Naive thymus-derived CD8-positive, alpha-beta T cell (primary cell): ENCODE measurements at places on chromosomes 4 and X. TPM values are rescaled to one million over a fixed set of nuclear protein-coding genes. Genes with fewer than 3 reads are reported as not detected.

GRCh38 chr4:159271856-159272255 is 169.0 kb downstream of the RAPGEF2 start:
- DNase-seq: no peak
- peaks cover 12% of the 10 kb centered on the region for H3K4me1 ChIP-seq
- no peaks in the 10 kb centered on the region for H3K27me3 ChIP-seq

The UGT8 gene
- 0.60 TPM for total RNA-seq

The NPY2R gene
- total RNA-seq: not detected

GRCh38 chr4:149158817-149159216 is 656.8 kb downstream of the IQCM start:
- no peak overlapping the region for H3K4me3 ChIP-seq
- no peaks in the 10 kb centered on the region for H3K4me1 ChIP-seq
- peaks cover 2% of the 10 kb centered on the region for H3K27me3 ChIP-seq
- H3K27ac ChIP-seq: no peak overlapping the region

DNA sequence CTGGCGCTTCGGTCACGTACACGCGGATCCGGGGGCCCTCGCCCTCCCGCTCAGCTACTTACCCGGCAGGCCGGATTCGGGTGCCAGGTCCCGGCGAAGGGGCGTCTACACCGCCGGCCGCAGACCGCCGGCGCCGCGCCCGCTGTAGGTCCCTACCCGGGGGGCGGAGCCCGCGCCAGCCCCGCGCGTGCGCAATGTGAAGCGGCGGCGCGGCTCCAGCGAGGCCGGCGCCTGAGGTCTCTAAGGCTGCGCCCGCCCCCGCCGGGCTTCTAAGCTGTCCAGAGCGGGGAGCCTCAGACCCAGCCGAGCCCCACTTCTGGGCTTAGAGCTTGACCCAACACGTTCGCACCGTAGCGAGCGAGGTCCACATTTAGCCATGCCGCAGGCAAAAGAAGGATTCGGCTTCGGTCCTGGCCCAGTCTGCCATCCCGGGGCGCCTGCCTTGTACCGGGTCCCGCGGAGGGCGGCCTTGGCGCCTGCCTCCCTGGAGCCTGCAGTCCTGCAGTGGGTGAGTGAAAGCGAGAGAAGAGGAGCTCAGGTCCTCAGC is at the start of gene ZNF518B:
Gene ZNF518B, minus strand, starts transcription at position 172 of the 547 bp plus-strand sequence. CDS start 11,098 bp downstream, outside the sequence.
- peak; percentile 83 for DNase-seq
- peaks cover 9% of the 10 kb centered on the region for H3K36me3 ChIP-seq
- H3K4me3 ChIP-seq: peak within 1 kb of the TSS; percentile 91
- H3K4me1 ChIP-seq: peaks cover 15% of the 10 kb centered on the region

GRCh38 chr4:52202251-52202779 is 151.2 kb downstream of the SPATA18 start:
- H3K27me3 ChIP-seq: peaks cover 2% of the 10 kb centered on the region
- H3K36me3 ChIP-seq: no peaks in the 10 kb centered on the region
- no peak overlapping the region for H3K4me3 ChIP-seq
- no peak overlapping the region for H3K27ac ChIP-seq

The MAD2L1 gene
- 8.7 TPM for total RNA-seq

The BEND4 gene
- 0.85 TPM for total RNA-seq

DNA sequence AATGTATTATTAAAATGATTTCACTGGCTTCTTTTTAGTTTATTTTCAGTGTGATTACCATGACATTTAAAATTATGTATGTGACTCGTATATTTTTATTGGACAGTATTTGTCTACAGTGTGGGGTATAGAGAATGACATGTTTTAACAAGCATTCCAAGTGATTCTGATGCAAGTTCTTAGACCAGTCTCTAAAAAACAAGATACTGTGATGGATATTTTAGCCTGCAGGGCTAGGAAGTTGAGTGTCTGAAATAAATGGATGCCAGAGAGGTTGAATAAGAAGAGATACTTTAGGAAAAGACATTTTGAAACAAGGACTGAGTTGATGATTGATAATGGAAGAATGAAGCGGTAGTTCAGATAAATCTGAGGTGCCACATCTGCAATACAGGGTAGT is 3.5 kb upstream of the MAD2L1 start:
- H3K36me3 ChIP-seq: no peaks in the 10 kb centered on the region
- DNase-seq: no peak
- H3K27me3 ChIP-seq: no peaks in the 10 kb centered on the region
- no peak overlapping the region for H3K4me3 ChIP-seq

DNA sequence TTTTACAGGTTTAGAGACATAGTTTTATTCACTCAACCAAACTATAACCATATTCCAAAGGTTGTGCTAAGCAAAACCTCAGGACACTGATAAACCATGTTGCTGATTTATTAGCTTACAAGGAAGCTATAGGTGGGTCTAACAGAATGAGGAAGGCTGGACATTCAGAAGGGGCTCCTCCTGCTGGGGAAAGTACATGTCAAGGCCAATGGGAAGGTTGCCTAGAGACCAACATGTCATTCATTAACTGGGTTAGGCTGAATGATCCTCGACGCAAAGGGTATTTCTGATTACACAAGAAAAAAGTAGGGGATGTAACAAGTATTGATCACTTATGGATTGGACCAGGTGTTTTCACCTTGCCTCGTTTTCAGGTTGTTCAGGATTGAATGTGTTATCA is 30.3 kb downstream of the SLC10A6 start:
- no peaks in the 10 kb centered on the region for H3K36me3 ChIP-seq
- no peak overlapping the region for H3K4me3 ChIP-seq
- H3K27ac ChIP-seq: no peak overlapping the region

The KIAA1210 gene
- total RNA-seq: not detected

- no peaks in the 10 kb centered on the region for H3K4me1 ChIP-seq
- no peak overlapping the region for H3K27ac ChIP-seq
Observed at GRCh38 chr4:165793236-165793635, 79.8 kb upstream of the TLL1 start.

- no peak for DNase-seq
- peaks cover 9% of the 10 kb centered on the region for H3K36me3 ChIP-seq
- H3K4me1 ChIP-seq: peaks cover 5% of the 10 kb centered on the region
- no peak overlapping the region for H3K27ac ChIP-seq
- H3K4me3 ChIP-seq: no peak overlapping the region
Observed at GRCh38 chr4:15541941-15542340, 72.3 kb downstream of the CC2D2A start.

DNA sequence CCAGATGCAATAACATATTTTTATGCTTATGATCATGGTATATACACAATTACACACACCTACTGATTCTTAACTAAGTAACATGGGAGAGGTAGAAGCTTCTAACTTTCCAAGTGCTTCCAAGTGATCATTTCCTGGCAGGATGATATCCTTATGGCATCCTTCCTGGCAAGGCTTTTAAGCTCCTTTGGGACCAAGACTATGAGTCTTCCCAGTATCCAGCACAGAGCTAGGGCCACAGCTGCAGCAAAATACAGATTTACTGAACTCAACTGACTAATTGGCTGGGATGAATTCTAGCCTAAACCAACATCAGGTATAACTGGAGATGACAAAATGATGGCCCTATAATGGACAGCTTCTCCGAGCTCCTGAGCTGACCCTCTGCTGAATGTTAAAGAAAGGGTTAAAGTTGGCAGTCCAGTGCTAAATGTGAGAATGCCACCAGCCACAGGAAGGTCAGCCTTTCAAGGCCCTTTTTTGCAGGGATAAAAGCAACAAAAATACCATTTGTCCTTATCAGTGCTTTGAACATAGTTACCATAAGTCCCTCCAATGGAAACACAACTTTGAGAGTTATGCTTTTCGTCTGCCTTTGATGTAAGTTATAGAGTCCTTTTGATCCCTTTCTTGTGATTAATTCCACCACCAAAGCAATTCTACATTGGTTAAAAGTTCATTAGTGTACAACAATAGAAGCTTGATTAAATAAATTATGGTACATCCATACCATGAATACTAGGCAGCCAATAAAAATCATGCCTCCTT is 73.4 kb downstream of the MGST2 start:
- DNase-seq: no peak
- H3K27ac ChIP-seq: no peak overlapping the region
- H3K4me3 ChIP-seq: no peak overlapping the region
- peaks cover 15% of the 10 kb centered on the region for H3K4me1 ChIP-seq
- H3K36me3 ChIP-seq: no peaks in the 10 kb centered on the region
- peaks cover 20% of the 10 kb centered on the region for H3K27me3 ChIP-seq

GRCh38 chr4:108662629-108663028 is 12.2 kb downstream of the OSTC start:
- no peak overlapping the region for H3K27ac ChIP-seq
- no peaks in the 10 kb centered on the region for H3K36me3 ChIP-seq
- no peaks in the 10 kb centered on the region for H3K27me3 ChIP-seq
- no peak overlapping the region for H3K4me3 ChIP-seq
- no peak for DNase-seq

GRCh38 chrX:11081511-11081910 is 29.6 kb upstream of the HCCS start:
- no peaks in the 10 kb centered on the region for H3K36me3 ChIP-seq
- no peak overlapping the region for H3K27ac ChIP-seq
- peaks cover 2% of the 10 kb centered on the region for H3K27me3 ChIP-seq
- no peak for DNase-seq
- H3K4me1 ChIP-seq: no peaks in the 10 kb centered on the region

DNA sequence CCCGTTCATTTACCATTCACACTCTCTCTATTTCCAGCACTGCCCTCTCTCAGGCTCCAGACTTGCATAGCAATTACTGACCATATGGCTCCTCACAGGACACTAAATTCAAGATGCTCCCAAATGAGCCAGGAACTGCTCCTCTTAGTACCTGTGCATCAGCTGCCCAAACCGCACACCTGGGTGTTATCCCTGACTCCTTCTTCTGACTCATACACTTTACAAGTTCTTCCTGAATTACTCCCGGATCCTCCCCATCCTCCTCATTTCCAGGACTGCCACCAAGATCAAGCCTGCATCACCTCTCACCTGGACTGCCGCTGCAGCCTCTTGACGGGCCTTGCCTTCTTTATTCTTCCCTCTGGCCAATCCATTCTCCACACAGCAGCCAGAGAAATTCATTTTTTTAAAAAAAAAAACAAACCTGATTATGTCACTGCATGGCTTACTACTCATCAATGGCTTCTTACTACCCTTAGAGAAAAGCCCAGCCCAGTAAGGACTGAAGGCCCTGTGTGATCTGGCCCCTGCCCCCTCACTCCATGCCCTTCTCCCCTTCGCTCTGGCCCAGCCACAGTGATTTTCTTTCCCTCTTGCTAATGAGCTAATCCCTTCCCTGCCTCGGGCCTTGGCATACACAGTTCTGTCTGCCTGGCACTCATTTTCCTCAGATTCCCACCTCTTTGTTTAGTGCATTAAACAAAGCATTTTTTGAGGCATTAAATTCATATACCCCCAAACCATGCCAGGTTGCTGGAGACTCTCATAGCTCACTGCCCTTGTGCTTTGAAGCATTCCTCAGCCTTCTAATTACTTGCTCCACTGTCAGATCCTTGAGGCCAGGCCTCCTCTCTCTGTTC is 92.0 kb downstream of the PDGFRA start:
- peaks cover 5% of the 10 kb centered on the region for H3K27me3 ChIP-seq
- H3K27ac ChIP-seq: no peak overlapping the region
- H3K4me3 ChIP-seq: no peak overlapping the region
- H3K4me1 ChIP-seq: peaks cover 2% of the 10 kb centered on the region
- no peak for DNase-seq

The RAP2C gene
- total RNA-seq: 29.0 TPM

The C4orf50 gene
- not detected for total RNA-seq

DNA sequence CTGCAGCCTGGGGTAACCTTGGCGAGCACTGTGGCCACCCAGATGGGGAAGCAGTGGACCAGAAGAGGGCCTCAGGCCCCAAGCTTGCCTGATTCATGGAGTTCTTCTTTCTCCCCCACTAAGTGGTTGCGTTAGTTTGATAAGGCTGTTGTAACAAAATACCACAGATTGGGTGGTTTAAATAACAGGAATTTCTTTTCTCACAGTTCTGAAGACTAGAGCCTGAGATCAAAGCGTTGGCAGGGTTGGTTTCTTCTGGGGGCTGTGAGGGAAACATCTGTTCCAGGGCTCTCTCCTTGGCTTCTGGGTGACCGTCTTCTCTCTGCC is 105.7 kb upstream of the GATB start:
- peaks cover 1% of the 10 kb centered on the region for H3K27me3 ChIP-seq
- H3K27ac ChIP-seq: no peak overlapping the region
- no peak overlapping the region for H3K4me3 ChIP-seq
- H3K36me3 ChIP-seq: peaks cover 13% of the 10 kb centered on the region

The ATP2B3 gene
- not detected for total RNA-seq

- no peaks in the 10 kb centered on the region for H3K27me3 ChIP-seq
- H3K27ac ChIP-seq: no peak overlapping the region
Observed at GRCh38 chr4:161356351-161356750, 807.4 kb downstream of the FSTL5 start.

The IL13RA2 gene
- total RNA-seq: not detected

The MAPK10 gene
- not detected for total RNA-seq

DNA sequence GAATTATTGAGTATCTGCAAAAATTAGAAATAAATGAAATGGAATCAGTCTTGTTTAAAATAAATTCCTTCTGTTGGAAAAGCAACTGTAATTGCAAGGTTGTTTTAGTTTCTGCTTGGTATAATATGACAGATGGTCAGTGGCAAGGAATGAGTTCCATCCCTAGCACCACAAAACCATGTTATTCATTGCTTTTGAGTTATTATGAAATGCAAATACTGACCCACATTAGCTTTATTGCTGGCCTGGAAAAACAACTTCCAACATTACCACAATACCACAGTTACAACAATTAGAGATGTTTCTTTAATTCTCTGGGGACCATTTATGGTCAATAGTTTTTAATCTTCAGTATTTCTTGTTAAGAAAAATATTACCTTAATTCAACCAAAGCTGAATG is 194.4 kb downstream of the TMA16 start:
- no peaks in the 10 kb centered on the region for H3K4me1 ChIP-seq
- no peak overlapping the region for H3K27ac ChIP-seq
- DNase-seq: no peak
- no peaks in the 10 kb centered on the region for H3K36me3 ChIP-seq
- no peaks in the 10 kb centered on the region for H3K27me3 ChIP-seq

DNA sequence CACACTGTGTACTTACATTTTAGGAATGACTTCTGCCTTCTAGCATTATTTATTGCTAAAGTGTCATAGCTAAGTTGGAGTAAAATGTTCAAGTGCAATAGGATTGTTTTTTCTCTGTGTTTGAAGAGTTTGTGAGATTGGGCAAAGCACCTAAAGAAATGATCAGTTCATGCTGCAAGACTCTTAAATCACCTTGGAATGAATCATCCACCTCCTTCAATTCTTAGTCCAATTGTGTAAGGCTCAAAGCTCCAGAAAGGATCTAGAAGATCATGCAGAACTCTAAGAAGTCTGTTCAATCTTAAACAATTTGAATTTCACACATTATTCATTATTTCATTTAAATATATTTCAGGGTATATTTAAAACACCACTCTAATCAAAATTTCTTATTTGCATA is 137.1 kb downstream of the AMELX start:
- H3K27ac ChIP-seq: no peak overlapping the region
- H3K4me1 ChIP-seq: no peaks in the 10 kb centered on the region
- peaks cover 6% of the 10 kb centered on the region for H3K36me3 ChIP-seq
- H3K27me3 ChIP-seq: peaks cover 3% of the 10 kb centered on the region
- H3K4me3 ChIP-seq: no peak overlapping the region

GRCh38 chrX:38694394-38694793 is 106.9 kb upstream of the MID1IP1 start:
- H3K27me3 ChIP-seq: no peaks in the 10 kb centered on the region
- H3K36me3 ChIP-seq: no peaks in the 10 kb centered on the region
- H3K4me1 ChIP-seq: no peaks in the 10 kb centered on the region
- no peak overlapping the region for H3K27ac ChIP-seq
